ENCODE measurements at places on chromosomes 5 and 9. TPM values are rescaled to one million over a fixed set of nuclear protein-coding genes. Genes with fewer than 3 reads are reported as not detected.

- ATAC-seq = no peak
Measured at GRCh38 chr9:117120061-117120460, 294.8 kb downstream of the ASTN2 start.

DNA sequence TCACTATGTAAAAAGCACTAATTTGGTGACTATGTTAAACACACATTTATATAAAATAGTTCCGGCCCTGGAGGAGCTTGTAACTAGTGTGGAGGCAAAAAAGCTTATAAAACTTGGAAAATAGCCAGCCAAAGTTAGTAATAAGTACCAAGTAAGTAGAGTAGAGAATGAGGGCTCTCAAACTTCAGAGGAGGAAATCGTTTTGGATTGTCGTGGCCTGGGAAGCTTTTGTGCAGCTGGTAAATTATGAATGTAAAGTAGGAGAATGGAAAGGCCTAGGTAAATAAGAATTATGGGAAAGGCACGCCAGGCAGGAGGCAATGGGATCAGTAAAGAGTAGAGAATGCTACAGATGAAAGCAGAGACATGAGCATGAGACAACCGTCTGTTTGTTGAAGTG is 832.7 kb upstream of the ZNF608 start:
- no peak for ATAC-seq

PCDHA6 gene
- total RNA-seq = not detected

DNA sequence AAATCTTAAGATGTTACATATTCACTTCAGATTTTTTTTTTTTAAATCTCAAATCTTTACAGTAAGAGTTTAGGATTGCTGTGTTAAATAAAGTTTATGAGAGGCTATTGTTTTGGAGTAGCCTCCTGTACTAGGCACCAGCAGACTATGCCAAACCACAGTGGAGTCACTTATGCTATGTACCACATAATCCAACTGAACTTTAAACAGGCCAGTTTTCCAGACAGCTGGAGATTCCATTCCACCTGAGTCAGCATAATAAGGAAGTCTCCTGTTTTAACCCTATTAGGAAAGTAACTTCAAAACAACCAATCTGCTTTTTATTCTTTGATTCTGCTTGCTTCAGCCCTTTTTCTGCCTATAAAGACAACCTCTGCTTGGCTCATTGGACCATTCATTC is 205.2 kb downstream of the CSNK1G3 start:
- ATAC-seq = no peak

CCDC192 gene
- not detected for total RNA-seq

DNA sequence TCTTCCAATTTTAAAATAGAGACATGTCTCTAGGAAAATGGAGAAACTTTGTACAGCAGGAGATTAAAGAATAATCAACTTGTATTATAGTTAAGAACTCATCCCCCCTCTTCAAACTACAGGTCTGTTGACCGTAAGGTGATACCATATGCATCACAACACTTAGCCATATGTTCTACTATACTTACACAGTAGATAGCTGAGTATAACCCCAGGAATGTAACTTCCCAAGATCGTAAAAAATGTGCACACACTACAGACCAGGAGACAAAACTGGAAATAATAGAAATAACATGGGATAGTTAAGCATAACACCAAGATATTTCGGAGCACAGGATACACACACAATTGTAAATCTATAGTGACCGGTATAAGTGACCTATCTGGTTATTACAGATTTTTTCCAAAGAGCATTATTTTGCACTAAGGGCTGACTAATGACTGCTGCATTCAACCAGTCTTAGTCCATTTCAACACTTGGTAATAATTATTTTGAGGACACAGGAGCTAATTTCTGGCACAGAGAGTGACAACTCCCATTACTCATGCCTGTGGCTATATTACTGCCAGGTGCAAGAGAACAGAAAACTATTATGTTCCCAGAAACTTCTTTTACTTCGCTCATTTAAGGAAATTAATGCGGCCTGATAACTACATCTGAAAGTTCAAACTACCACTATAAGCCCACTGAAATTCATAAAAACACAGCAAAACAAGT is 15.4 kb upstream of the ZNF622 start:
- no peak for ATAC-seq

DNA sequence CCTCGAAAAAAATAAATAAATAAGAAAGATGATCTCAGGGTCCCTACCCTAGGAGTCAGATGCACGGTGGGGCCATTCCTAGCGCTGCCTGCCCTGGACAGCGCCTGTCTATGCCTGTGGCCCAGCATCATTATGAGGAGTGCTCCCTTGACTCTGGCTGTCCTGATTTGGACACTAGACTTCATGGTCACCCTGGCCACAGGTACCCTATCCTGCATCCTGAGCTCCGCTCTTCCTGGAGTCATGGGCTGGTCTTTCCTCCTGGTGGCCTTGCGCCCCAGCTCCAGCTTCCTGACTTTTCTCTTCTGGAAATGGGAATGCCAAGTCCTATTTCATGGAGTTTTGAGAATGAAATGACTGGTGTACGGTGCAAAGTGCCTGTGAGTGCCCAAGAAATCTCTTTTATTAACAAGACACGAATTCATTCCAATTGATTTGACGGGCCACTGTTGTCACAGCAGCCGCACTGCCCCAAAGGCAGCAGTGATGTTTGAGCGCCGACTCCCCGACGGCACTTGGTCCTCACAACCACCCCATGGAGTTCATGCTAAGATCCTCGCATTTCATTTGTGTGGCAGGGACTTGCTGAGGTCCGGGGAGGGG is 564 bp upstream of the AIF1L start:
- ATAC-seq = no peak

DNA sequence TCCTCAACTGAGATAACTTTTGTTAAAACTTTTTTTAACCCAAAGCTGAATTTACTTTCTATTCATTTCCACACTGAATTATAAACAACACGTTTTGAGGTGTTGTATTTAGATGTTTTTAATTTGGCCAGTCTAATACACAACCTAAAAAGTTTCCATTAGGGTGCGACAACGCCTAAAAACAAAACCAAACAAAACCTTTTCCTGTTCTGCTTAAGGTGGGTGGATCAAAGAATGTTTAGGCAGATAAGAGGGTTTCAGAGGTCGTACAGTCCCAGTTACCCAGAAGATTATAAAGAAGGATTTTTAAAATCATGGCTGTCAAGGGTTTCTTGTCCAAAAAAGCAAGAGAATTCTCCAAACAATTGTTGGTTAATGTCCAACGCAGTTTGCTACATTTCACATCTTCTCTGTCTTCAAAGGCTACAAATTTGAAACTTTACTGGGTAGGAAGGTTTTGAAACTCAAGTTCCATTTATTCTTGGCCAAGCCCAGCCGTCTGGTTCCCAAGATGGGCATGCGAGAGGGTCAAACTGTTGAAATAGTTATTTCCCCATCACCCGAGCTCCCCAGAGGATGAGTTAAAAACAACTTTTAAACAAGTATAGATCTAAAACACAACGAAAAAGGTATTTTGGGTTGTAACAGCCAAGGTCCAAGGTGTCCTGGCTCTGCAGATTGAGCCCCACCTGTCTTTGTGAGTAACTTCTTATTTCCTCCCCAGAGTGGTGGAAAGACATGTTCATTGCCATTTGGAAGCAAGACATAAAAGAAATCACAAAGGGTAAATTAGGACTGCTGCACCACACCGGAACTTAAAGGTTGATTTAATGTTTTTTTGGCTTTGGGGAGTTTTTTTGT is 122.8 kb upstream of the MAP3K1 start:
- peak; percentile 63 for ATAC-seq

GRCh38 chr9:18658804-18659705 is 185.1 kb downstream of the ADAMTSL1 start:
- no peak for ATAC-seq

ARID3C gene
- total RNA-seq = 0.42 TPM

GRCh38 chr5:88244686-88245085 is 24.0 kb downstream of the TMEM161B start:
- no peak for ATAC-seq

- ATAC-seq = no peak
Measured at GRCh38 chr9:98657897-98658296, 50.8 kb downstream of the GABBR2 start.

DNA sequence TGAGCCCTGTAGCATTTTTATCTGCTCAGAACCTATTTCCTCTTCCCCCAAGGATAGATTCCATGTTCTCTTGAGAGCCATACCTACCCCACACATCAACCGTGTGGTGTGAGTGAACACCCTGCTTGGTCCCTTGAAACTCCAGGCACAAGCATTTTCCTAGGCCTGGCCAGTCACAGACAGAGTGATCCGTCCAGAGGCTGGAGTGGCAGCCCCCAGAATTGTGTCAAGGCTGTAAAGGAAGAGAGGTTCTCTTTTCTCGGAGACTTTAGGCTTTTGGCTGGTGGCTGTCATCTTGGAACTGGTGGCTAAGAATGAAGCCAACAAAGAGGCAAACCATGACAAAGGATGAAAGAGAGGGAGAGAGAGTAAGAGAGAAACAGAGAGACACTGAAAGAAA is 66.0 kb downstream of the ARHGEF37 start:
- no peak for ATAC-seq

- no peak for ATAC-seq
Measured at GRCh38 chr9:121232251-121232650, 30.6 kb upstream of the RAB14 start.

DNA sequence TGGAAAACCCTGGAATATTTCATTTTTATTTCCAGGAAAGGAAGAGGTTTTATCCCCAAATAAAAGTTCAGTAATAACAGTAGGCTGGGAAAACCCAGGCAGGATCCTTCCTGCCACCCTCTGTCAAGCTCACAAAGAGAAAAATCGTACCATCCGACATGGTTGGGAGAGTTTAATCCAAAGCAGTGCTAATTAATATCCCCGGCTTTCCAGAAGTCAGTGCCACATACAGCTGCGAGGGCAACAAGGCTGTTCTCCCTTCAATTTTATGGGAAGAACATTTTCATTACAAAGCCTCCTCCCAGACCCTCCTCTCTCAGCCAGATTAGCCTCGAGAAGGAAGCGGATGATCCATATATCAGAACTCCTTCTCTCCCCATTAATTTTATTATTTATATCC is 95.5 kb downstream of the PAX5 start:
- ATAC-seq = no peak

GRCh38 chr5:93100976-93101375 is 480.0 kb downstream of the NR2F1-AS1 start:
- no peak for ATAC-seq

CDC25C gene
- total RNA-seq = 11.5 TPM

GRCh38 chr5:146130440-146131045 is 25.2 kb upstream of the PLAC8L1 start:
- ATAC-seq = no peak

BTNL8 gene
- total RNA-seq = 0.40 TPM

NKD2 gene
- total RNA-seq = 0.37 TPM

GRCh38 chr5:72160329-72160728 is 53.1 kb downstream of the MAP1B start:
- peak; percentile 37 for ATAC-seq

DNA sequence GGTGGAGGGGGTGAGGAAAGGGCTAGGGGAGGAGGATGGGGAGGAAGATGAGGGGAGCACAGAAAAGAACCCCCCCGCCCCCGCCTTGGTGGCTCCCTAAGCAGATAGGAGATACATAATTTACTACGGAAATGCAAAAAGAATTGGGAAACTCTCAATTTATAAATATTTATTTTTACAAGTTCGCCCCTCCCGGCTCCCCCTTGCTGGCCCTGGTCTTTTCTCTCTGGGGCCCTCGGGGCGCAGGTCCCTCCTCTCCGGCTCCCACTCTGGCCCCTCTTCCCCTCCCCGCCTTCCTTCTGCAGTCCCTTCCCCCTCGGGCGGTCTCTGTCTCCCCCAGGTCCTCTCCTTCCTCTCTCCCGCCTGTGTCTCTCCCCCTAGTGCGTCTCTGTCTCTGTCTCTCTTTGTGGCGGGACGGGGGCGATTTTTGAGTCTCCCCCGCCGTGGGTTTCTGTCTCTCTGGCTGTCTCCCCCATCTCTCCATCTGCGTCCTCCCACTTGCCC is 173.6 kb upstream of the IER5L start:
- no peak for ATAC-seq

GRCh38 chr5:146338774-146339714 is at the start of gene POU4F3:
Gene POU4F3 (plus strand): TSS chr5:146338839. CDS start chr5:146339113, 274 bp downstream.
- no peak for ATAC-seq
